IPS-NIHi11 (cell line): ENCODE measurements at places on chromosomes 7 and 10.

DNA sequence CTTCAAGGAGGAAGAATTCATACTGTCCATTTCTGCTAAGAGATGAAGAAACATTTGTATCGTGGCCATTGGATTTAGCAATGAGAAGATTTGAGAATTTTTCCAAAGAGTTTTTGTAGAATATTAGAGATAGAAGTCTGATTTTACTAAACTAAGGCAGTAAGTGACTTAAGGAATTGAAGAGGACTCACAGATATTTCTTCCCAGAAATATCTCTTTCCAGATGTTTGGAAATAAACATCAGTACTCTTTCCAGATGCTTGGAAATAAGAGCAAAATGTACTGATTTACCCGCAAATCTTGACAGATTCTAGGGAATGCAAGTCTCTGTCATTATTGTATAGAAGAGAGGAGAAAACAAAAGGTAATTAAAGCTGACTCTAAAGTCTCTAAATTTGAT lies 91.3 kb downstream of the IMMP2L start:
- no peak for DNase-seq

- no peak for DNase-seq
Observed at GRCh38 chr7:92767437-92767836, 68.9 kb downstream of the CDK6 start.

DNA sequence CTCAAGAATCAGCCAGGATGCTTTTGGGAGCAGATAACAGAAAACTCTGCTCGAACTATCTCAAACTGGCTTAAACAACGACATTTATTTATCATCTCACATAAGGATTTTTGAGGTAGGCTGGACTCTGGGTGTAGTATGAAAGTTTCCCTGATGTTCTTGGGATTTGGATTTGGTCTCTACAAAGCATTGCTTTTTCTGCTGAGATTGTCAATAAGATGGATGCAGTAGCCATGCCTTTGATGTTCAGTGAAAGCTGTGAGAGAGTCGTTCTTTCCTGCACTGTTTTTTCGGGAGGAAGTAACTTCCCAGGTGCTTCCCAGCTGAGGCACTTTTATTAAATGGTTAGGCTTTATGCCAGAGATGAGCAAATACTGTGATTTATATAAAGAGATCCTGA lies 181.1 kb downstream of the PRKG1 start:
- no peak for DNase-seq

DNA sequence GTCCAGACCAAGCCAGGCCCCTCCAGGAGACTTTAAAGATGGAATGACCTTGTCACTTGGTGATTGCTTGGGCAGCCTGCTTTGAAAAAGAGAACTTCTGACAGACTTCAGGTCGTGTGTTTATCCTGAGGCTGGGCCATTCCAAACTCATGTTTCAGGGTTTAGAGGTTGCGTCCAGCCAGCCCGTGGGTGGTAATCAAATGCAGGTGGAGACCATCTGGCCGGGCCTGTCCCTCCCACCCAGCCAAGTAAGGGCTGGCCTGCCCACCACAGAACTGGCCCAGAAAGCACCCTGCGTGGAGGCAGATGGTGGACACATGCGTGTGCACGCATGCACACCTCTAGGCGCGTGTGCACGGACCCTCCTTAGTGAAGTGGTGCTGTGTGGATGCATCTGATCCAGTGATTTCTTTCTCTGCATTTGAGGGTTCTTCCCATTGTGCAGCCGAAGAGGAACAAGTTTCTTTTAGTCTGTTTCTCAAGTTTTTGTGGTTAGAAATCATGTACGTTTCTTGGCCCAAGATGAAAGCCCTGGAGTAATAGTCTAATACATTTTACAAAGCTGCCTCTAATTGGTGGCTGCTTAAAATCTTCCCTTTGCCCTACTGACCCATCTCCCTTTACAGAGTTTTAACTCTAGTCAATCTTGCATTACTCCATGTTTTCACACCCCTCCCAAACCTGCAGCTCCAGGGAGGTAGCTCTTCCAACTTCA lies 43.0 kb downstream of the SUFU start:
- no peak for DNase-seq

- DNase-seq, result no peak
Observed at GRCh38 chr10:34699904-34700517, 115.1 kb downstream of the PARD3 start.

DNA sequence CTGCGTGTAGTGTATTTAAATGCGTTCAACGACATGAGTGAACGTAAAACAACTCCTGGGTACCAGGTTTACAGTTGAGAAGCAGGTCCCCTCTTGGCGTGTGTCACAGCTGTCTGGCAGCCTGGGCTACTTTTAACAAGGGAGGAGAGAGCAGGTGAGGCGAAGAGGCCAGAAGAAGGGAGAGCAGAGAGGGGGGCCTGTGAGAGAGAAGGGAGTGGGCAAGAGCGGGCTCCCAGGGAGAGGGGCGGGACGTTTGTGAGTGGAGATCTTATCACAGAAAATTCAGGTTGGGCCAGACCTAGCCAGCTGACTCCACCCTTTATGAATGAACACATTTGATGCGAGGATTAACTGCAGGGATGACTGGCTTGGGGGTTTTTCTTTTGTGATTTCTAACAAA lies 154.0 kb downstream of the CAMK1D start:
- peak; percentile 48 for DNase-seq

GRCh38 chr7:36937754-36938563 lies 213.7 kb upstream of the AOAH start:
- peak; percentile 22 for DNase-seq

GRCh38 chr10:13180788-13181187 lies 19.4 kb downstream of the MCM10 start:
- DNase-seq, result no peak

- no peak for DNase-seq
Observed at GRCh38 chr7:53485354-53485753, 449.9 kb downstream of the POM121L12 start.

- DNase-seq, result peak; percentile 1
Observed at GRCh38 chr7:44727158-44727936, 21.3 kb upstream of the ZMIZ2 start.

DNA sequence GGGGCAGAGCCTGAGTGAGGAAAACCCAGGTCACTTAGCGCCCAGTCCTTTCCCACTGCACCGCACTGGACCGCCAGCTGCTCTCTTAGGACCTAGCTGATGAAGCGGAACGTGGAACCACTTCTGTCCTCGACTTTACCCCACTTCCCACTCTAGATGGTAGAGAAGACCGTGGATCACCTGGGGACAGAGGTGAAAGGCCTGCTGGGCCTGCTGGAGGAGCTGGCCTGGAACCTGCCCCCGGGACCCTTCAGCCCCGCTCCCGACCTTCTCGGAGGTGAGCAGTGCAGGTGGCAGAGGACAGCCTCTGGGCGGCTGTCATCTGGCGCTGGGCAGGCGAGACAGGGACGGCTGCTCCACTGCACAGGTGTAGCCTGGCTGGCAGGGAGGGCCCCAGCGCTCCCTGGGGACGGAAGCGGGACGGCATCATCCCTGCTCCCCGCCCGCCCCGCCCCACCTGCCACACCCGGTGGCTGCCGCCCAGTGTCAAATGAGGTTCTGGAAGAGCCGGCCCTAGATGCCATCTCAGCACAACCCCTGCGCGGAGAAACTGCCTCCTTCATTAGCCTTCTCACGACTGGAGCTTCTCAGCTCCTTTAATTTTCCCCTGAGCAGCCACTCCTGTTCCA lies 11.7 kb downstream of the PLAC9 start:
- DNase-seq, result peak; percentile 64

DNA sequence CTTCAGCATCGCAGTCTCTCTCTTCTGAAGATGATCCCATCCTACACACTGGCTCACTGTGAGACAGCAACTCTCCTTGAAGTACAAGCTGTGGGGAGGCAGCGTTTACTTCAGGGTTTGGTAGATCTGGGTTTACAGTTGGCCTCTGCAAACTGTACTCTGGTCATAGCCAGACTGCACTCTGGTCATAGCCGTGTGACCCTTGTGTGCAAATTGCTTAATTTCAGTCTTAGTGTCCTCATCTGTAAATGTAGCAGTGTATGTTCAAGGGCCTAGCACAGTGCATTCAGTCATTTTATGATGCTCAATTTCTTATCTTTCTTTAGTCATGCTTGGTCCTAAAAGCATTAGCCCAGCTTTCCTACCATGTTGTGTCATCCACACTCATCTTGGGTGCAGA lies 188.2 kb downstream of the LRMDA start:
- no peak for DNase-seq

DNA sequence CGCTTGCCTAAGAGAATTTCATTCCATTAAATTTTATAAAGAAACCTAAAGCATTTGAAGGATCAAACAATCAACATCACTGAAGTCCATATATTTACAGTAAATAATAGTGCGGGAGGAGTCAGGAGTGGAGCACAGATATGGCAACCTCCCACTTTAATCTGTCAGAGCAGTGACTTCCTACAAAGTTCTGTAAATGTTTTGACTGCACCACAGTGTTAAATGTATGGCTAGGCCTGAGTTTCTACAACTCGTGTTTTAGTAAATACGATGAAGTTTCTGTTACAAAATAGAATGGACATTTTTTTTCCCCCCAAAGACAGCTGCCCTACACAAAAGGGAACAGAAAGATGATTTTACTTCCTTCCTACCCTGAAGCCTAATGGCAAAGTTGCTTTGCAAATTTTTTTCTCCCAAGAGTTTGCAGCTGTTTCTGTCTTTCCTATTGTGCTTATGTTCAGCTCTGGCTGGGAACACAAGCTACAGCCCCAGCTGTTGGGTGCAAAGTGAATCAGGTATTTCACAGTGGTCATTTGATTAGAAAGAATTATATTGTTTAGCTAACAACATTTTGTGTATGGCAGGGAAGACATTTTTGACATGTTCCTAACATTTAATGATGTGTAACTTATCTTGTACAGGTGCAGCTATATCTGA lies 62.1 kb downstream of the MET start:
- no peak for DNase-seq

- DNase-seq, result no peak
Observed at GRCh38 chr7:22980422-22980821, 33.5 kb downstream of the HYCC1 start.

DNA sequence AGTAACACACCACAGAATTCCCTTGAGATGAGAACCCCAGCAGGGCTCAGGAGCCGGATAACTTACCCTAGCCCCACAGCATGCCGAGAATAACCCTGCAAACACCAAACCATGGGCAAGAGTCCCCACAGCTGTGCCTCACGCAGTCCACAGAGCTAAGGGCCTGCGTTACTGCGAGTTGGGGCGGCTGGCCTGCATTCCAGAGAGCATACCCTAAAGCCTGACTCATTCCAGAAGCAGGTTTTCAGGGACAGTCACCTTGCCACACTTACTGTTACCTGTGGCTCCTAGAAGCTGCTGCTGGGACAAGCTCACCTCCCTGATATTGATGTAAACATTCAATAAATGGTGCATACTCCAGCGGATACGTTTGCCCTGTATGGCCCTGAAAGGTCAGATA lies 18.6 kb downstream of the FGFR2 start:
- peak; percentile 65 for DNase-seq

DNA sequence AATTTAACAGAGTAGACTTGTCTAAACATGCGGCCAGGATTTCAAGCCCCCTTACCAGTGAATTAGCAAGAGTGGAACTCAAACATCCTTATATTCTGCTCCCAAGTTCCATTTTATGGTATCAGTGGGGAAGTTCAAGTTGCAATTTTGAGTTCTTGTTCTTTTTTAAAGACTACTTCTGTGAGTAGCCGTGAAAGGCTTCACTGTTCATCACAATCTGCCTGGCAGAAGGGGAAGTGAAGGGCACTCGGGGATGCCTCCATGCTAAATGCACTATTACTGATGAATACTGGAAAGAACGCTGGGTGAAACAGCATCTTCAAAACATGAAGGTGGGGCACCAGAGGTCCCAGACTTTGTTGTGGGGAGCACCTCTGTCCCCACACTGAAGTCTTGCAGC lies 22.4 kb upstream of the FGL2 start:
- no peak for DNase-seq

GRCh38 chr7:151228024-151228866 lies 1.2 kb upstream of the ABCF2 start:
- DNase-seq, result no peak

DNA sequence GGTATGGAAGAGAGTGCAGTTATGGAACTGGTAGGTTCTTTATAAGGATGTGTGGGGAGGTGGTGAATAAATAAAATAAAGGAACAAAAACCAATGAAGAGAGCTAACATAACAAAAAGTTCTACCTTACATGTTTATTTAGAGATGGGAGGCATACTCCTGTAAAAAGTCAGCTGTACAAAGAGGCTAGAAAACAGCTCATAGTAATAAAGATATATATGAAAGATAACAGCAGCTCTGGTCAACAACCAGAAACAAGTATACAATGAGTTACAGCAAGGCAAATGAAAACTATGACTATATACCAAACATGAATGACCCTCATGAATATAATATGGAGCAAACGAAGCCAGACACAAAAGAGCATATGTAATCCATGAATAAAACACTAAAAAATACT lies 62.0 kb downstream of the FAM13C start:
- no peak for DNase-seq

DNA sequence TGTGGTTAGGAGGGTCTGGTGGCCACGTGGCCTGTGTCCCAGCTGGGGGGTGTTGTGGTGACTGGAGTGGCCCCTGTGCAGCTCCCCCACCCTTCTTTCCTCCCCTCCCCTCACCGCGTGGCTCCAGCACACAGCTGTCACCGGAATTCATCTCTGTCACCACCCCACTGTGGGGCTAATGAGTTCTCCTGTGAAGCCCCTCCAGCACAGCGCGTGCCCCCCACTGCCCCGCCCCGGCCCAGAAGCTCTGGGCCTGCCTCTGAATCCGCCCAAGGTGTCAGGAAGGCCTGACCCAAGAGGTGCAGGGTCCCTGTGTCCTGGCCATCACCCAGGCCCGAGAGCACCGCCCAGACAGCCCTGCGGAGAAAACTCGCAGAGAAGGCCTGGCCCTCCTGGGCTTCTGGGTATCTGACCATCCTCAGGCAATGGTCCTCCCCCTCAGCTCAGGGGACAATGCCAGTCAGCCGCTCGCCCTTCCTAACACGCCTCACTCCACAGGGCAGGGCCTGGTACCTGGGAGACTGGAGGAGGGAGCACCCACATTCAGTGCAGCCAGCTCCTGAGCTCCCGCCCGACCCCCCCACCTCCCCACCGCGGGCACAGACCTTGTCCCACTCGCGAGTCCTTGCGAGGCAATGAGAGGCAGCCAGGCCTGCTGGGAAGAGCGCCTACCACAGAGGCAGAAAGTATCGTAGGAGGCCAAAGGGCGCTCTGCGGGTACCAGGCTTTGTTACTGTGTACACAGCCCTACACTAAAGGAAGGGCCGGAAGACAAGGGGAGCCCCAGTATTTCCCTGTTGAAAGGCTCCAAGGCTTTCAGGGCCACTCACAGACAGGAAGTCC lies 38.2 kb downstream of the GBX1 start:
- DNase-seq, result no peak
